ENCODE measurements at places on chromosomes 13 and 19.

GRCh38 chr13:32139251-32139650 is 107.7 kb downstream of the FRY start:
- DNase-seq = no peak

DNA sequence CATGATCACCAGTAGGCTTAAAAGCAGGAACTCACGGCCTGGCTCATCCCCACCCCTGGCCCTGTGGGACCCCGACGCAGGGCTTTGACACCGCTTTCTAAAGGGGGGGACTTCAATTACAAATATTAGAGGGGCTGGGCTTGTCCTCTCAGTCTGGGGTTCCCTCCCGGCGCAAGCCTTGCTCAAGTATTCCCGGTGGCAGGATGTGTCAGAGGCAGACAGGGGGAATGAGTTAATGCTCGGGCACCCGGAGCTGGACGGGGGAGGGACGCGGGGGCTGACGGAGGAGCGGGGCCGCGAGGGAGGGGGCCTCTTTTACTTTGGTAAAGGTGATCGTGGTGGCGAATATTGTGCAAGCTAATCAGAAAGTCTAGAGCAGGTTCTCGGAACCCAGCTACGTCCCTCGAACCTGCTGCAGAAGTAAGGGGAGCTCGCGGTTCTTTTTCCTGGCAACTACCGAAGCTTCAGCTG is 1.1 kb downstream of the FGF14 start:
- peak; percentile 4 for DNase-seq

GRCh38 chr13:19185086-19185864 is 3.7 kb upstream of the TUBA3C start:
- no peak for DNase-seq

GRCh38 chr19:5356918-5357317 is 16.3 kb upstream of the PTPRS start:
- DNase-seq = no peak

DNA sequence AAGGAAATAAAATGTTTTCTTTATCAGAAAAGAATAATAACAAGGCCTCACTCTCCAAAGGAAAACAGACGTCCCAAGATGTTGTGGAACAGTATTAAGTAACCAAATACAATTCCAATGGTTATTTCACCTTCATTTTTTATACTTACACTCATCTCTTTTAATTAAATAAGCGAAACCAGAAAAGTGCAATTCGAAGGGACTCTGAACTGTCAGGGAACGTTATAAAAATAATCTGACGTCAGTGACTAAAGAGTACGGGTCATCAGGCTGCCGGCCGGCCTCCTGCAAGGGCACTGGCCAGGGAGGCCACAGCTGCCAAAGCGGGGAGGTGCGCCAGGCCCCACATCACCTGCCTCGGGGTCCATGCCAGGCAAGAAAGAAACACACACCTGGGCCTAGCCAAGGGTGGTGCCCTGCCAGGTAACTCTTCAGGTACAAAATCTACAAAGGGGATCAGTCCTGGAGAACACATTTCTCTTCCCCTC is 61.2 kb downstream of the CDADC1 start:
- no peak for DNase-seq

DNA sequence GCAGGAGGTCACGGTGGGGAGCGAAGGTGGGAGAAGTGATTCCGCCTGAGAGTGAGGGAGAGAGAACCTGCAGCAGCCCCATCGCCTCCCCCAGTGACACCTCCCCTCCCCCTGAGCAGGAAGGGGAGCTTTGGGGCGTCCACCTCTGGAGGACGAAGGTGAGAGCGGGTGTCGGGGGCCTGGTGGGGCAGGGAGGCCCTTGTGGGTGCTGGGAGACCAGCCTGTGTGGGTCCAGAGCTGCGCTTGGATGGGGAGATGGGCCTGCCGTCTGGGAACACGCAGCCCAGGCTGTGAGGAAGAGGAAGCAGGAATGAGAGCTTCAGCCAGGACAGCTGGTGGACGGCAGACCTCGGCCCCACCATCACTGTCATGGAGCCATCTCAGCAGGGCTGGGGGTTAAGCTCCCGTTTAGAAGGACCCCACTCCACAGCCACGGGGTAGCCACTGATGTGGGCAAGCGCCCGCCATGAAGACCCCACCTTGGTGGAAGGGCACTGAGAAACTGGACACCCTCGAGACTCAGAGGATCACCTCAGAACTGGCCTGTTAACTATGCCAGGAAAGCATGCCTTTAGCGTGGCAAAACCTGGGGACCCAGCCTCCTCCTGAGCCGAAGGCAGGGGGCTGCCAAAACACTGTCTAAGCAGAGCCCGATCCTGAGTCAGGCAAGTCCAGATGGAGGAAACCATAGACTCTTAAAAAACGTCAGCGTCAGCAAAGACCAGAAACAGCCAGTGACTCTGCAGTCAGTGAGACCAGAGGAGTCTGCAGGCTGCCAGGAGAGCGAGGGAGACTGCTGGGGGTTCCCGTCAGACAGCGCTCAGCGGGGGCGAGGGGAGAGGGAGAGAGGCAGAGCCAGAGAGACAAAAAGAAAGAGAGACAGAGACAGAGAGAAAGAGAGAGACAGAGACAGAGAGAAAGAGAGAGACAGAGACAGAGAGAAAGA is 6.4 kb upstream of the PROZ start:
- DNase-seq = no peak

- no peak for DNase-seq
Measured at GRCh38 chr13:31236211-31236786, 36.5 kb downstream of the B3GLCT start.

DNA sequence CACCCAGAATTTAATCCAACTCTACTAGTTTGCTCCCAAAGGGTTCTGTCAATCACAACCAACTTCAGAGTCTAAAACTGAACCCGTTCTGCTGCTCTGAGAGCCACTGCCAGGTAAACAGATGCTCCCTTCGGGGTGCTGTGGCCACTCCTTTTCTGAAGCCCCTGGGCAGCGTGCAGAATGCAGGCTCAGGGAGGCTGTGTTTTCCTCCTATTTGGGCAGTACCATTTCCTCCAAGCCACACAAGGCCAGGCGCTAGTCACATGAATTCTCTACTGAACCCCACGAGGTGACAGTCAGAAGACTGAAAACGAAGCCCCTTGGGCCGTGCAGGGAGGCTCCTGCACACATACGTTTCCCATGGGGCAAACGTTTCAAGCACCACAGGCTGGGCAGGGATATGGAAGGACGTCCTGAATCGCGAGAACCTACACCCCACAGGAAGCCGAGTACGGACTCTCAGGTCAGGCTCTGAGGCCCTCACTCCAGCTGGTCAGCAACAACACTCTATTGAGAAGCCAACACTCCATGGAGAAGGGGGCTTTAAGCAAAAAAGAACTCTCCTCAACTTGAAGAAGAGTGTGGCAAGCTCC is 71.8 kb downstream of the CCDC70 start:
- DNase-seq = no peak

GRCh38 chr13:87942205-87942604 is 271.0 kb downstream of the SLITRK5 start:
- no peak for DNase-seq

GRCh38 chr13:24036115-24036514 is 124.4 kb upstream of the SPATA13 start:
- DNase-seq = no peak

GRCh38 chr19:19342086-19343015 is 21.7 kb downstream of the MAU2 start:
- no peak for DNase-seq

DNA sequence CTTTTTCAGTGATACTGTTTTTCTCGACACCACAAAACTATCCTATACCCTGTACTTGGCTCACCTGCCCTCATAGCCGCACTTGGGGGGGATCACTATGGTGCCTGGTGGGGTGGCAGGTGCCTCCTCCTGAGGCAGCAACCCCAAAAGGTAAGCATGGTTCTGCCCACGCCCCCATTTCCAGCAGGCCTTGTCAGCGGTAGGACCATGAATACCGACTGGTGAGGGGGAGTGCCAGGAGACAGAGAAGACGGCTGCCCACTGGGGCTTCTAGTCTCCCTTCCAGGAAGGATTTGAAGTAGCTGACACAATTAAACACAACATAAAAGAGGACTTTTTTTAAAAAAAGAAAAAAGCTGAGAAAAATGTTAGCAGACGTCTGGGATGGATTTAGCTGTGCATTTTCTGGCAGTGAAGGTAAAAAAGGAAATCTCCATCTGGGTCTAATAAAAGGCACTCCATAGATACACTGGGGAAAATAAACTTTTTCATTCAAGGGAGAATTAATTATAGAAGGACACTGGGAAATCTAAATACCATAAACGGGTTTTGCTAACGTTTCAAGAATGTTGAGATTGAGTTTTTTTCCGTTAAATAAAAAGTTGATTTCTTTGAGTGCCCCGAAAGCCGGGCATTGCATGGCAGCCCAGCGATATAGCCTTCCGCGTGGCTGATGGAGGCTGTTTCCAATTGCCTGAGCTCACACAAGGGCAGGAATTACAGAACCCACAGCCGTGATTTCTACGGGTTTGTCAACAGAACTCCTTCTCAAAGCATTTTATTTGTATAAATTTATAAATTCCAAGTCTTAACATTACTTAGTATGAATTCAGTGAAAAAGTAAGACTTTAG is 45.1 kb downstream of the ATP11A start:
- DNase-seq = no peak

GRCh38 chr13:28958441-28958840 is 138.3 kb downstream of the MTUS2 start:
- DNase-seq = no peak

- DNase-seq = no peak
Measured at GRCh38 chr13:51222686-51223559, 725 bp downstream of the FAM124A start.

- DNase-seq = no peak
Measured at GRCh38 chr19:30450100-30450499, 77.9 kb downstream of the ZNF536 start.

DNA sequence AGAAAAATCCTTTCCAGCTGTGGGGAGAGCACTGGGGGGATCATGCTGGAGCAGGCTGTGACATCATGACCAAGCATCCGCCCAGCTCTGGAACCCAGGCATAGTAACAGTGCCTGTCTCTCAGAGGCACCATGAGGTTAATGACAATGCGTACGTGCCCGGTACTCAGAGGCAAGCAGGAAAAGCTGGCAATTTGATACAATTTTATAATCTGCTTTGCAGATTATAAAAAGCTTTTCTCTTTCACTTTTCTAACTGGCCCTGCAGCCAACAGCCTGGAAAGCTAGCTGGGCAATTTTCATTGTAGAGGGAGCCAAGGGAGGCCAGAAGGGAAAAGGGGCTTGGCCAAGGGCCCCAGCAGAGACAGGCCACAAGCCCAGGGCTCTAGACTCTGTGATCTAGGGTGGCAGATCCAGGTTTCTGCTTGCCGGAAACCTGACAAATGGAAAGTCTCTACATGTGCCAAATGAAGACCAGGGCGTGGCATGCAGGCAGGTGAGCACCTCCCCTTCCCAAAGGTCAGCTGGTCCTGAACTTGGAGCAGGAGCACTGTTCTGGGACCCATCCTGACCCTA is 22.7 kb downstream of the VRK3 start:
- DNase-seq = no peak

DNA sequence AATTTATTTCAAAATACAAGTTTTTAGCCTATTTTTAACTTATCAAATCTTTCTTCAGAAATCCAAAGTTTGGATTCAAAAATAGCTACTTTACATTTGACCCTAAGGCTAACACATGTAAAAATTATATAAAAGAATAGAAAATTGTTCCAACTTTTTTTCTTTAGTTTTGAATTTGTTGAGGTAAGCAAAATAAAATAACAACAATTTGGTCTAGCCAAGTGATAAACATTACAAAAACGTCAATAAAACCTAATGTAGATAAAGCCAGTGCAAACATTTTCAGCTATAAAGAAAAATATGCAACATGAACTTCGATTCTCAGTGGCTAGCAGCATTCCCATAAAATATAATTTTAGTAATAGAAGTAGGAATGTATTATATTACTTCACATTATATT is 400.3 kb downstream of the PCDH9 start:
- DNase-seq = no peak

DNA sequence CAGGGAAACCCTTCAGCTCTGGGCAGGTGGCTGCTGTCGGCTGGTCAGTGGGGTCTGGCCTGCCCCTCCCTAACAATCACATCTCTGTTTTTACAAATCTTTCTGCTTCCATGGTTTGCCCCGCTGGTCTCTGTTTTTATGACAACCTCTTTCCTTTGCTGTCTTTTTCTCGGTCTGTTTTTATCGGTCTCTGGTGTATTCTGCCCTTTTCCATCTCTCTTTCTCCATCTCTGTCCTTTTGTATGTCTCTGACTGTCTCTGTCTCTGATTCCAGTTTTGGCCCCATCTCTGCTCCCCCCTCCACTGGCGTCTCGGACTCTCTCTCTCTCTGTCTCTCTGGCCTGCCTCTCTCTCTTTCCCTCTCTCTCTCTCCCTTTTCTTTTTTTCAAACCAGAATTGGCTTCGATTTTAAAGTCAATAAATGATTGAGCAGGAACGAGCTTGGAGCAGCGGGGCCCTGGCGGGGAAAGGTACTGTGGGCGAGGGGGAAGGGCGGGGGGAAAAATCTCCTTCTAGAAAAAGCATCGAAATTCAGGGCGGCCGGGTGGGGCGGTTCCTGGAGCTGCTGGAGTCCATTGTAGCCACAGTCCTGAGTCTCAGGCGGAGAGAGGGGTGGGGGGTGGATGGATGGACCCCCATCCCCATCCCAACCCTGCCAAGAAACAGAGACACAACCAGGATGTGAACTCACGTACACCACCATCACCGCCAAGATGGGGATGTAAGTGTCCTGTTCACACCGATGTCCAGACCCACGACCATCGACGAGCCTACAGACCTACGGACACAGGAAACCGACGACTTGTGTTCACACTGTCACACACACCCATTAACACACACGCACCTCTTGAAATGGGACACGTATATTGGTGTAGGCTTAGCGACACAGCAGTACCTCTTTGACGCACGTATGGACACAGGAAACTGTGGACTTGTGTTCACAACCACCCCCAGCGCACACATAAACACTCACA is 3.0 kb downstream of the NFIX start:
- no peak for DNase-seq

DNA sequence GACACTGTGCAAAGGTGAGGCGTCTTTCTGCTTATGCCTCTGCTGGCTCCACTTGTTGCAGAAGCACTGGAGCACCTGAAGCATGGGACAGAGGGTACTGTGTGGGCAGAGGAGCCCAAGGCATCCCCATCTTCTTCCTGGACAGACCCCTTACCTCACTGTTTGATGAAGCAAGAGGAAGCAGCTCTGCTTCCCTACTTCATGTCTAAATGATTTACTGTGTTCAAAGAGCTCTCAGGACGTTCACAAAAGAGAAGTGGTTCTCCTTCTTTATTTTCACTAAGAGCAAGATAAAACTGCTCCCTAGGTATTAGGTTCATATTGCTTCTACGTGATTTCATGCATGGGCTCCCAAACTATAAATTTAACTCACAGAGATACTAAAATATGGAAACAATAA is 1635.4 kb upstream of the SLC10A2 start:
- no peak for DNase-seq

Data from CD4-positive, alpha-beta T cell treated with Interleukin-6 for 4 hours (primary cell).